ENCODE measurements at places on chromosomes 3 and 15. TPM values are rescaled to one million over a fixed set of nuclear protein-coding genes. Genes with fewer than 3 reads are reported as not detected.

DNA sequence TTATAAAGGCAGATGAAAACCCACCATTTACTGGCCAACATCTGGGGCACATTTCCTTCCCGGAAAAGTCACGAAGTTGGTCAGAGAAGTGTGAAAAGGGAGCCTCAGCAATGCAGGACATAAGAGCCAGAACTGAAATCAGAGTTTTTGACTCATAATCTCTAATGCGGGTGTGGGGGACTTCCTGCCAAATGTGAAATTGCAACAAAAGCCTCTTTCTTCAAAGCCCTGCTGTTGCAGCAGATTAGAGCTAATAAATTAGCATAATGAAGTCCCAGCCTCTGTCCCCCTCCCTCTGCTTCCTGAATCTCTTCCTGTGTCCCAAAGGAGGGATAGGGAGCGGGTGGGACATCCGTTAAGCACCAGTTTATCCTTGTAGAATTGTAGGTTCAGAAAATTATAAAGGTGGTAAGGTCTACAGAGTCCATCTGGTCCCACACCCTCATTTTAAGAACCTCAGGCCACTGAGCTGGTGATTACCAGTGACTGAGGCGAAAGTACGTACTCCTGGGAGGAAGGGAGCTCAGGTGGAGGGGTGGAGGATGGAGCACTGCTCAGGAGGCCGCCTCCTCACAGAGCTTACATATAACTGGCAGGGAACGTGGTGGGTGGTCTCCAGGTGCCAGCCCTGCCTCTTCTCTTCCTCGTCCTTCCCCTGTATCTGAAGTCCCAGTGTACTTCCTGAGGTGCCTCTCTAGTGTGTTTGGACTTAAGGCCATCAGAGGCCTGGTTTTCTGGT, 35.0 kb downstream of the ST6GAL1 start:
- DNase-seq: no peak

DNA sequence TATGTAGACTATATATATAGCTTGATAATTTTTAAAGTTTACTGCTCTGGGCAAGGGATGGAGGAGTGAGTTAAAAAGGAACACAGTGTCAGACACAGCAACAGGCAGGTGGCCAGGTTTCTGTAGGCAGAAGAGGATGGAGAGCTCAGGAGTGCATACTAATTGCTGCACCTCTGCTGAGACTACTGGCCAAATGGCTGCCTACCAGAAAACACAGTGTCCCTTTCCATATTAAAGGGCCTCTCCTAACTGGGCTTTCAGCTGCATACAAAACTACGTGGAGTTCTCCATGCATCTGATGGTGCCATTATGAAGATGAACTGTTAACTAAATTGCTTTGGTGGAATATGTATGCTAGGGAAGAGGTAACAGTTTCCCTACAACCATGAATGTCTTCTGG, 1.8 kb downstream of the ATP13A4 start:
- DNase-seq: no peak

DNA sequence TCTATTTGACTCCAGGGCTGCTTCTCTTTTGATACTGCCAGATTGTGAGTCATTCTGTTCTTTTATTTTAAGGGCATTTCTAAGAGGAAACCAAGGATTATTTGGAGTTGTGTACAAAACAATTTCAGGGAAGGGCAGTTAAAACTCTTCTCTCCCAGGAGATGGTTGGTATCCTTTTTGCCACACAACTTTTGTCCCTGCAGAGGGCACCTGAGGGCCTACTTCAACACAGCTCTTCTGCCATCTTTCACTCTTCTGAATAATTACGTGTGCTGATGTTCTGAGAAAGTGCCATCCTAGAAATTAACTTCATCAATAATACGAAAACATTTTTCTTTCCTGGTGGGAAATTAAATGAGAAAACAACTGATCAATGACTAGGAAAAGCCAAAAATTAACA, 75.7 kb upstream of the GADL1 start:
- no peak for DNase-seq

DNA sequence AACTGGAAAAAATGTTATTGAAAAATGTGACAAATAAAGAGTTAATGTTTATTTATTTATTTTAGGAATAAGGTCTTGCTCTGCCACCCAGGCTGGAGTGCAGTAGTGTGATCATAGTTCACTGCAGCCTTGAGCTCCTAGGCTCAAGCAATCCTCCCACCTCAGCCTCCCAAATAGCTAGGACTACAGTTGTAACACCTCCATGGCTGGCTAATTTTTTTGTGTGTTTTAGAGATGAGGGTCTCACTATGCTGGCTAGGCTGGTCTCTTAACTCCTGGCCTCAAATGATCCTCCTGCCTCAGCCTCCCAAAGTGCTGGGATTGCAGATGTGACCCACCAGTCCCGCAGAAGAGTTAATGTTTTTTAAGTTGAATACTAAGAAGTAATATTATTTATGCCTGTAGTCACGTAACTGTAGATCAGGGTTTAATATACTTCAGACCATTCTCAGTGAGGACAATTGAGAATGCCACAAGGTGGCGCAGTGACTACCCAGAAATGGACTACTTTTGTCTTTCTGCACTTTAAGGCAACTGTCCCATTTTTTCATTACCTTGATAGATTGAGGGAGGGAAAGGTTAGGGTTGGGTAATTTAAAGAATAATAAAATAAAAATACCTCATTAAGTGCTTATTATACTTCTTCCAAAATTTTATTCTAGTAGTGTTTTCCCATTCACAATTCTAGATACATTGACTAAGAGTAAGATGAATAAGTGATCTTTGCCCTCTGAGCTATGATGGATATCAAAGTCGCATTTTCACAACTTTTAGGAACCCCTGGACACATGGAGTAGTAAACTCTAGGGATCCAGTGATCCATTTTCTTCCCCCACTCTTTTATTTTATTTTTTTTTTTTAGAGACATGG, 6.0 kb downstream of the MUC13 start:
- DNase-seq: peak; percentile 35

GRCh38 chr3:99506-99905, 97.1 kb upstream of the CHL1 start:
- DNase-seq: no peak

- no peak for DNase-seq
Observed at GRCh38 chr15:62449638-62450037, 284.6 kb upstream of the C2CD4B start.

- no peak for DNase-seq
Observed at GRCh38 chr15:86663304-86663703, 583.6 kb downstream of the AGBL1 start.

- no peak for DNase-seq
Observed at GRCh38 chr3:69370156-69370883, 15.6 kb downstream of the FRMD4B start.

Gene IGSF10
- not detected for total RNA-seq

Gene PFN2
- 0.85 TPM for total RNA-seq

Gene EFCAB12
- 0.48 TPM for total RNA-seq

- no peak for DNase-seq
Observed at GRCh38 chr3:125059488-125060245, 3.9 kb upstream of the HEG1 start.

DNA sequence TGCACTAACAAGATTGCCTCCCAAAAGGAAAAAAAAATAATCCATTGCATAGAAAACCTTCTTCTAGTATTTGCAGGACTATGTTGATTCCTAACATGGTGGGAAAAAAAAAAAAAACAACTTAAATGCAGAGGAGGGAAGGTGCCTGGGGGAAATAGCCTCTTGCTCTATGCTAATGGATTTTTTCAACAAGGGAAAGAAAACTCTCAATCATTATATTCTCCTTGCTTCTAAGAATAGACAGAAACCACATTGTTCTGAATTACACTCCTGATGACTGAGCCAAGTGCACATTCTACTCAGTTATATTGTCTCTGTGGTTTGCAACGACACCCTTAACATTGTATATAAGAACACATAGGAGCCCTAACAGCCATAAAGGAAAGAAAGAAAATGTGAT, 760.2 kb downstream of the NAALADL2 start:
- DNase-seq: no peak

Gene EPHB3
- total RNA-seq: not detected

GRCh38 chr3:80263260-80263659, 495.5 kb upstream of the ROBO1 start:
- no peak for DNase-seq

Gene CCDC54
- total RNA-seq: not detected

DNA sequence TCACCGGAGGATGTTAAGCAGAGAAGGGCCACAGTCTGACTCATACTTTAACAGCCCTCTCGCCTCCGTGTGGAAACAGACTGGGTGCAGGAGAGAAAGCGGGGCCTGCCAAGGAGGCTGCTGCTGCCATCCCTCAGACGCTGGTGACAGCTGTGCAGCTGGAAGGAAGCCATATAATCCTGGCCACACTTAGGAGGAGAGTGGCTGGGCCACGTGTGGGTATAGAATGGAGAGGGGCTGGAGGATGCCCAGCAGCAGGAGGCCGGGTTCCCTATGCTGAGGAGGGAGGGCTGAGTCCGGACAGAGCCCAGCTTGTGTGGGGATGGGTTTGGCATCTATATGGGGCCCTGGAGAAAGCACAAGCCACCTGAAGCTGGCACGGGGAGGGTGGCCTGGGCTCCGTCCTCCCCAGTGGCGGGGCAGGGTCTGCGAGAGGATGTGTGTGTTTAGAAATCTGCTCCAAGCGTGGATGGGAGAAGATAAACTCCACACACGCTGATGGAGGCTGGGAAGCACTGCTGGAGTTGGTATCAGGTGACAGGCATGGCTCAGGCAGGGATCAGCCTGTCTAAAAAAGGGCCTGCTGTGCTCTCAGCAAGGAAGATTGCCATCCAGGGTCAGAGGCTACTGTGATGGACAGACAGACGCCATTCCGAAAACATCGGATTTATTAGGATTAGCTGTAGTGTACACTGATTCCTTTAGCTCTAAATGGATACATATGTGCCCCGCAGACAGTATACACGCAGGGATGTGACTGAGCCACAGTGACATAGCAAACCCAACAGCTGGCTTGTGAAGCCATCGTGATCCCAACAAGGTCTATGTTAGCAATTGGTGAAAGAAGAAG, 15.9 kb downstream of the ABTB1 start:
- DNase-seq: no peak

DNA sequence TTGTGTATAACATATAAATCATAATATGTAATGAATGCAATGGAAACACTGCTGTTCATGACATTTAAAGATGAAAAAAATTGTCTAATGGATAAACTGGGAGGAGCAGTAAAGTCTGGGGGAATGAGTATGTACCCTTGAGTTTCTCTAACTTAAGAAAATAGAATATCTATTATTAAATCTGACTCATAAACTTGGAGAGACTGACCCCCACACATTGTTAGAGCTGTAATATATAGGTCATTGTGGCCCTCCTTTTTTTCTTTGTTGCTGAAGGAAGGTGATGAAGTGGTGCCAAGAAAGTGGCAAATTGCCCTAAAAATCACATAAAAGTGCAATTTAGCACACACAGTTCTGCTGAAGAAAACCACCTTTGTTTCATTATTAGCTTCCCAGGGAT, 389.8 kb upstream of the RARB start:
- no peak for DNase-seq

DNA sequence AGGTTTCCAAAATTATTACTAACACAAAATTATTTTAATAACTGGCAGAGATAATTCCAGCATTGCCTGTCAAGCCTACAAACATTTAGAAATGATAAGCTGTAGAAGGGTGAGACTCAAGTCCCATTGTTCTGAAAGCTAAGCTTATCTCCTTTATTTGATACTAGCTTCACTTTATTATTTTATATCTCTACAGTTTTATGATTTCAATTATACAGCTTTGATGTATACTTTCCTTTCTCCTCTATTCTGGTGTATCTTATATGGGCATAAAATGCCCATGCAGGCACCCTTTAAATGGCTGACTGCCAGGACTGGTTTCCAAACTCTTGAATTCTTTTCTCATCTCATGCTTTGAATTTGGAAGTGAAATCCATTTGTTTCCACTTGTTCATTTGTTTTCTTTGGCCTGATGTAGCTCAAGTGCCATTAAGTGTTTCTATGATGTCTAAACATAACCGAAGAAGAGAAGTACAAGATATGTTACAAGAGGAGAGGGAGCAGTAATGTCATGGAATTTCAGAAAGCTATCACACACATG, 372.1 kb upstream of the ARHGEF26 start:
- no peak for DNase-seq

- no peak for DNase-seq
Observed at GRCh38 chr15:26866298-26867199, at the start of gene GABRA5. Gene GABRA5 (plus strand): TSS chr15:26867062. CDS start chr15:26869249, 2,187 bp downstream.

Gene CFAP92
- 0.37 TPM for total RNA-seq

- no peak for DNase-seq
Observed at GRCh38 chr3:169676925-169677537, 13.5 kb upstream of the MECOM start.

DNA sequence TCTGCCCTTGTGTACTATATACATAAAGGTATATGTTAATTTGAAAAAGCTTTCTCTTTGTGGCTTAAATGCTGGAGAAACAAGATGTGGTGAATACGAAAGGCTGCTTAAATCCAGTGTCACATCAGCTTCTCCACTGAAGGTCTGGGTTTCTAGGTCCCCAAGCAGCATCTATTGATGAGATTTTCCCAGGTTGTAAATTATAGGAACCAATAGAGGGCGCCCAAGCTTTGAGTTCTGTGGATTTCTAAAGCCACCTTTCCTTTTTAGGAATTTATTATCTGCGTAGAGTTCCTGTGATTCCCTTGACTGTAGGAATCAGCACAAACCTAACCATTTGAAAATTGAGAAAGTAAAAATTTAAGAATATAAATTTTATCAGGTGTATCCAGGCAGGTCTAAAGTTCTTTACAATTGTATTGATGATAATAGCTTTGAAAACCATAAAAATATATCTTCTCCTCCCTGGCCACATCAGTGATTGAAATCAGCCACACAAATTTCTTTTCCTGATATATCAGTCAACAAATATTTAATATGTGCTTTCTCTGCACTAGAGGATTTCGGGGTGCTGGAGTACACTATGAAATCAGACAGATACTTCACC, 88.3 kb upstream of the ADAMTSL3 start:
- DNase-seq: no peak

- no peak for DNase-seq
Observed at GRCh38 chr3:112136046-112136445, 3.0 kb upstream of the GCSAM start.

- DNase-seq: no peak
Observed at GRCh38 chr15:93705753-93706455, 525.5 kb upstream of the MCTP2 start.

- no peak for DNase-seq
Observed at GRCh38 chr3:87796137-87796842, 262.5 kb downstream of the CGGBP1 start.

- no peak for DNase-seq
Observed at GRCh38 chr3:145272684-145273083, 888.3 kb downstream of the PLOD2 start.

Data from activated T-helper 2 cell treated with anti-CD3 and anti-CD28 coated beads, Interferon-gamma antibody, Interleukin-2, Interleukin-4, amounts not matched to agents 10 μg/mL and 5 μg/mL and 100 μg/mL, durations not matched to agents 14 hours and 24 hours and 36 hours (primary cell).